ENCODE measurements at places on chromosomes 5 and 9.
A peak's percentile ranks its signal among the peaks of the same experiment; 100 is the strongest.

DNA sequence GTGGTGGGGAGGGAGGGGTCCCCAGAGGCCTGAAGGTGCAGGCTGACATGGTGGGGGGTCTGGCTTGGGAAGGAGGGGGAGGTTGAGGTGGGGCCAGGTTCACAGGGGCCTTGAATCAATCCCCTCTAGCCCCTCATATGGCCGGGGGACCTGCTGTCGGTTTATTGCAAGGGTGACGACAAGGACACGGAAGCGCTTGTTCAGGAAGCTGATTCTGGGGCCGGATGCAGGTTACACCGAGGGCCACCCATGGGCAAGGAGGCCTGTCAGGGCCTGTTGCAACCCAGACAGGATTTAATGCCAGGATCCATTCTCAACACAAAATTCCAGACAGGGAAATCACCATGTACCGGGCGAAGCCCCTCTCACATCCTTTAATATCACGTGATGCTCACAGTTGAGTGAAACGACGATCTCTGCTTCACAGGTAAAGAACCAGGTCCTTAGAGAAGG, 41.6 kb upstream of the SYNPO start:
- DNase-seq = no peak

GRCh38 chr9:99866398-99866797, 40.1 kb upstream of the STX17 start:
- no peak for DNase-seq

GRCh38 chr9:107685901-107686300, 196.3 kb upstream of the KLF4 start:
- DNase-seq = no peak

DNA sequence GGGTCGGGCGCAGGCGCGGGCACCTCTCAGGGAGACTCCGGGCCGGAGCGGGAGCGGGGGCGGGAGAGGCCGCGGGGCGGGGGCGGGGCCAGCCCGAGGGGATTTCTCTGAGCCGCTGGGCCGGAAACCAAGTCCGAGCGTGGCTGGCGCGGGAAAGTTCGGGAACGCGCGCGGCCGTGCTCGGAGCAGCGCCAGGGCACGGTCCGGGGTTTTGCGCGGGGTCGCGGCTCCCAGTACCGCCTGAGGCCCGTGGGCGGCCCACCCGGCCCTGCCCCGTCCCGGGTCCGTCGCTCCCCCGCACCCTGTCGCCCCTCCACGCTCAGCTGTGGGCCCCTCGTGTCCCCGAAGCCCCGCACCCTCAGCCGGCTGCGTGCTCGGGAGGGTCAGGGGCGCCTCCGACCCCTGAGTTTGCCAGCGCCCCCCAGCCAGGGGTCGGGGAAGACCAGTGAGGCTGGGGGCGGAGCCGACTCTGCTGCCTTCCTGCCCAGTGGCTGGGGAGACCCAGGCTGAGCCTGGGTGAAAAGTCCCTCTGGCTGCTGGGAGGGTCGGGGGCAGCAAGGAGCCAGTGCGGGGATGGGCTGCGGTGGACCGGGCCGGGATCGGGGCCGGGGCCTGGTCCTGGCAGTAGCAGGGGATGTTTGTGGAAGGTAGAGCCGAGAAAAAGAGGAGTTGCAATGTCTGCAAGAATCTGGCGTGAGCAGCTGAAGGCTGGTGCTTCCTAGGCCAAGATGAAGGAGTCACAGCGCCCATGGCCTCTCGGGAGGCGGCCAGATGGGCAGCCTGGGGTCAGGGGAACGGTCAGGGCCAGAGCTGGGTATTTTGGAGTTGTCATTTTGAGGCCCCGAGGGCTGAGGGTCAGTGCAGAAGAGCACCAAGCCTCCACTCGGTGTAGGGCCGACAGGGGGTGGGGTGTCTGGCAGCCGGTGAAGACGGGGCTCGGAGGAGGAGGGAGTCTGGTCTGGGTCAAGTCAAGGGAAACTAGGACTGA, 588 bp downstream of the TRAF2 start:
- no peak for DNase-seq

DNA sequence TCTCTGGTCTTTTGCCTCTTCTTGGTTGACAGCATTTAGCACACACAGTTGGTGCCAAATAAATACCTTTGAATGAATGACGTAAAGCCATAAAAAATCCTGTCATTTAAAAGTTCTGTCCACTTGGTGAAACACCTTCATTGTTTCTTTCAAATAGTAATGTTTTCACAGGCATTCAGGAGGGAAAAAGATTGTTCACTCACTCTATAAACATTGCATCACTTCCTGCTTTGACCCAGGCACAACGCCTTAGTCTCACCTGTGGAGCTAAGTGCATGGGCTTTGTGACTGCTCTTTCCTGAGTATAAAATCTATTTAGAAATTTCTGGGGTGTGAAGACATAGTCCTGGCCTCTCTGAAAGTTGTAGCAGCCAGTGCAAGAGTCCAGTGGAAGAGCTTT, 88.9 kb upstream of the CXCL14 start:
- no peak for DNase-seq

GRCh38 chr9:95226921-95227320, 90.6 kb downstream of the FANCC start:
- no peak for DNase-seq

GRCh38 chr5:158802941-158803341, 296.8 kb downstream of the EBF1 start:
- no peak for DNase-seq

GRCh38 chr5:148641735-148642134, 12.6 kb downstream of the HTR4 start:
- no peak for DNase-seq

GRCh38 chr5:54743581-54743980, 226.0 kb downstream of the SNX18 start:
- DNase-seq = no peak

- peak; percentile 58 for DNase-seq
These were observed 789 bp downstream of the DOK3 start for GRCh38 chr5:177508837-177509236.

GRCh38 chr9:95204710-95205109, 112.8 kb downstream of the FANCC start:
- no peak for DNase-seq

DNA sequence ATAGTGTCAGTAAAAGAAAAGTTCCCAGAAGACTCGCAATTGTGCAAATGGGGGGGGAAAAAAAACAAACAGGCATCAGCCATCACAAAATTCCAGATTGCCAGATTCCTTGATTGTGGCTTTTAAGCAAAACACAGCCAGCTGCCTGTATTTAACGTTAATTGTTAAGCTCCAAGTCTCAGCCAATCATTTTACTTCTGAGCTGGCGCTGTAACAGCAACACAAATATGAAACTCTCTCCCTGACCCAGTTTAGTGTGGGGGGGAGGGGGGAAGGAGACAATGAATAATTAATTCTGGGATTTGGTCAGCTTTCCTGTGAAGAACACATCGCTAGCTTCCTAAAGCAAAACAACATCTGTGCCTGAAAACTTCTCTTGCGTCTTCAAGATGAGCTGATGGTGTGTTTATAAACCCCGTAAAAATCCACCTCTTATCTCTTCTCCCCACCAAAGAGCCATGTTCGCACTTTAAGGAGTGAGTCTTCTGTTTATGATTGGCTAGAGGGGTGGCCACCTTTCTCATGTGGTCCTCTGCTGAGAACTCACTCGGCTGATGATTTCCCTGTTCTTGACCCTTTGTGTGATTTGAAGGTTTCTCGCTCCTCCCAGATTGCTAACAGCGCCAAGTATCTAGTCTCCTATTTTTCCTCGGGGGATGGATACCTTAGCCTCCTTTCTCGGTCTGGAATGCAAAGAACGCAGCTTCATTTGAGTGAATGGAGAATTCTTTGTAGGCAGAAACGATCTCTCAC, 160.2 kb upstream of the DAPK1 start:
- no peak for DNase-seq

GRCh38 chr9:27712806-27713205, 139.5 kb upstream of the C9orf72 start:
- DNase-seq = no peak

DNA sequence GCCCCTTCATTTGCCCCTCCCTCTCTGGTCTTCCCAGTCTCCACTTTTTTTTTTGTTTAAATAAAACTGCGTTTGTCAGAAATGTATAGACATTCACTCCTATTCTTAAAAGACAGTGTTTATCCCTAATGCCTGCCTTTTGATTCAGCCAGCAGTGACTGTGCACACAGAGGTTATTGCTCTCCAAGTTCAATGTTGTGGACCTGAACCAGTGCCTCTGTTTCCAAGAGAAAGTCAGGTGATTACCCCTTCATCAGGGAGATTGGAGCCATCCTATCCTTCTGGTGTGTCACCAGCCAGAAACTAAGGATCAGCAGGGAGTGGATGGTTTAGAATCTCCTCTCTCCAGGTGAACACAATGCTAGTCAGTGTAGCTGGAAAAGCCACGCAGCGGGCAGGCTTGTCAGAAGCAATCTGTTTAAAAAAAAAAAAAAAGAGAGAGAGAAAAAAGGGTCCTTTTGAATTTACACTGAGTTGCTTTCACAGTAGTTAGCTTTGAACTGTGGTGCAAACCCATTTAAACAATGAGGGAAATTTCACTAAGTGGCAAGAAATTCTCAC, 167.5 kb upstream of the DMRT1 start:
- DNase-seq = no peak

- DNase-seq = peak; percentile 93
These were observed 31.4 kb downstream of the GCNT1 start for GRCh38 chr9:76490249-76490990.

GRCh38 chr5:26553079-26553478, 485.3 kb downstream of the CDH9 start:
- no peak for DNase-seq

DNA sequence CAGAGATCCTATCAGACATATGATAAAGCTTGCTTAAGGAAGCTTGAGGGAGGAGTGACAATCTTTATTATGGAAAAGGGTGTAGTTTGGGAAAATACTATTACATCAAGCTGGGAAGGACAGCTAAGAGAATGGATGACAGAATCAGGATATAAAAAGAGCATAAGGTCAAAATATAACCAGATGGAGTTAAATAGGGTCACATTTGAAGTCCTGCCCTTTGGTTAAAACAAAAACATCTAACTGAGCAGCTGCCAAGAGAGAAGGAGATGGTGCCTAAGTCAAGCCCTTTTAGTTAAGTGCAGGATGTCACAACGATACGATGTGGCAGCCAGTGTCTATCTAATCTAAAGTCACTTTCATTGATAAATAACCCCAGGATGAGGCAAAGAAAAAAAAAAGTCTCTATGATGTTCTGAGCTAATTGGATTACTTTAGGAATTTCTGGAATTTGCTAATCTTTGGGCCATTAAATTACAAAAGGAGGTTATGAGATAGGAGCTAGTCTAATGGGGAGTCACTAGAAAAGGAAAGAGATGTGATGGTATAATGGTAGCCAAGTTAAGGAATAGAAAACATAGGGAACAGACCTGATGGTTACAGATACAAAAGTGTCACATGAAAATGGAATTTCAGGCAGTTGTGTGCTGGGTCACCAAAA, 365.2 kb downstream of the PDE4D start:
- DNase-seq = no peak

DNA sequence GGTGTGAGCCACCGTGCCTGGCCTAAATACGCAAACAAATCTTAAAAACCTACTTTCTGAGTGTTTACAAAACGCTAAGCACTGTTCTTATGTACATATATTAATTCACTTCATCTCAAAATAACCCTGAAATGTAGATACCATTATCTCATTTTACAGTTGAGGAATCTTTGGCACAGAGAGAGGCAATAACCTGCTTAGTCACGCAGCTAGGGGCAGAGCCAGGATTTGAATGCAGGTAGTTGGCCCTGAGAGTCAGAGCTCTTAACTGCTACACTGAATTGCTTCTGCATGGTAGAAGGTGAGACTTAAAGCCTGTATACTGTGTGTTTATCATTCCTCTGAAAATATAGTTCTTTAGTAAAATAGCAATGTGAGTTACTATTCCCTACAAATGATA, 21.9 kb downstream of the ARHGEF37 start:
- DNase-seq = no peak

GRCh38 chr9:16029046-16029615, 476.3 kb downstream of the CCDC171 start:
- no peak for DNase-seq

DNA sequence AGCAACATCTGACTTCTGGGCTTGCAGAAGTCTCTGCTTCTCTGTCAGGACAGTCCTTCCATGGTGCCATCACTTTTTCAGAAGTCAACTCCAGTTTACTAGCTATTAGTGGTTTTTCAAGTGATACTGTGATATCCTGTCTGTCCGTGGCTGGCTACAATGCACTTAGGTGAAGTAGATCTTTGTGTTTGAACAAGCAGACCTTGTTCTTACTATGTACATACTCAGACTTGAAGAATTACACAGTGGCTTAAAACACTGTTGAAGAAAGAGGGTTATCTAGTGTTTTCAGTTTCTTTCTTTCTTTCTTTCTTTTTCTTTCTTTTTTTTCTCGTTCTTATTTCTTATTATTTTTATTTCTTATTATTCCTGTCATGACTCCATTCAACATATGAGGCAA, 228.7 kb downstream of the NTRK2 start:
- no peak for DNase-seq

- no peak for DNase-seq
These were observed 232.5 kb upstream of the PRR16 start for GRCh38 chr5:120231563-120231962.

DNA sequence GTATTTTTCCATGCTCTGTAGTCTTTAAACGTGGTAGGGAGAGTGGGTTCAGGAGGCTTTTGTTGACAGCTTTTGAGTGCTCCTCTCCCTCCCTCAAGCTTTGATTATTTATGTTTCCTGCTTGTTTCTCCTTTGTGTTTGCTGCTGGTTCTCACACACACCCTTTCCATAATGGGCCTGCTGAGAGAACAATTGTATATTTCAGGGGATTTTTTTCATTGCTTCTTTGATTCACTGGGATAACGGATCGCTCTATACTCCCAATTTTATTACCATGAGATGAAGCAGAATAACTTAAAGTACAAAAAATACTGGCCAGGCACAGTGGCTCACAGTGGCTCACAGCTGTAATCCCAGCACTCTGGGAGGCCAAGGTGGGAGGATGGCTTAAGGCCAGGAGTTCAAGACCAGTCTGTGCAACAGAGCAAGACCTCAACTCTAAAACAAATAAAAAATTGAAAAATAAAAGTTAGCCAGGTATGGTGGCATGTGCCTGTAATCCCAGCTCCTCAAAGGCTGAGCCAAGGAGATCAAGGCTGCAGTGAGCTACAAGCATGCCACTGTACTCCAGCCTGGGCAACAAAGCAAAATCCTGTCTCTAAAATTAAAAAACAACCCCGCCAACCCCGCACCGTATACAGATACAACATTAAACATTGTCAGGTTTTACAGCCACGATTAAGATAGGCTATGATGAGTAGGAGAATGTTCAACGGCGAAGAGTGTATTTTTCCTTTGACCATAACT, 66.9 kb downstream of the USP20 start:
- DNase-seq = no peak

DNA sequence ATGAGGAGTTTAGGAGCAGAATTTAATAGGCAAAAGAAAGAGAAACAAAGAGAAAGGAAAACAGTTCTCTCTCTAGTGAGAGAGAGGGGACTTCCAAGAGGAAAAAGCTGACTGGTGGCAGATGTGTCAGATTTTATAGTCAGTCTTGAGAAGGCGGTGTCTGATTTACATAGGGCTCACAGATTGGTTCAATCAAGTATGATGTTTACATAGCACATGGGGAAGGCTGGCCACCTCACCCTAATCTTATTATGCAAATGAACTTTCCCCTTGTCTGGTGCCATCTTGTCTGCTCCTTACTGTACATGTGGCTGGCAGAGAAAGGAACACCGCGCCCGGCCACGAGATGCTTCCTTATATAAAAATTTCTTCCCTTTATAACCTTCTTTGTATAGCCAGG, 24.7 kb downstream of the UNC13B start:
- no peak for DNase-seq

Measured in GF-D8 (cell line).